ENCODE measurements at places on chromosomes 12 and 14.

DNA sequence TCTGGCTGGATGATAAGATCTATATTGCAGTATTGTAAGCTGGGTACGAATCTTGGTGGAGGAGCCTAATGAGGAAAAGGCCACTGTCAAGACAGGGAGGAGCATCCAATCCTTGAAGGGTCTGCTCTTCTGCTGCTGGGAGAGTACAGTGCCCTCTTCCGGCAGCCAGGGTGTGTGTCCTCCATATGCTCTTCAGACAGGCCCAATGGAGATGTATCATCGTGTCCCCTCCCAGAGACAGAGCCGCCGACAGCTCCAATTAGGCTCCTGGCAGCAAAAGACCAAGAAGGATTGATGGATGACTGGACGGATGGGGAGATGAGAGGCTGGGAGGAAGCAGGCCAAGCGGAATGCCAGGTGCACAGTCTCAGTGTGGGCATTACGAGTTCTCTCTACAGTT, 51.6 kb upstream of the PIWIL1 start:
- no peak for DNase-seq

DNA sequence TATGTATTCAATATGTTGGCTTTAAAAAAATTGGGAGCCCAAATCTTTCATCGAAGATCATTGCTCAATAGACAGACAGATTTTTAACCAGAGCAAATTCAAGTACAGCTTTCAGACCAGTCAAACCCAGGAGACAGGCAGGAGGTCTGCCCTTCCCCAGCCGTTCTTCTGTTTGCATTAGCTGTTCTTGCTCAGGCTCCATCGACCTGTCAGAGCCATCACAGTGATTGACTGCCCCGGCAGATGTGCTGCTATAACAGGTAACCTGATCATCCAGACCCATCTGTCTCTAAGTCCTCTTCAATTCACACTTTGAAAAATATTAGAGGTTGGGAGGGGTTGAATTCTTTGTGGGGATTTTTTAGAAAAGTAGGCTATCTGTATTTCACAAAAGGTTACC, 453.5 kb downstream of the FOXG1 start:
- DNase-seq = no peak

GRCh38 chr12:100468126-100468525, 5.5 kb upstream of the NR1H4 start:
- DNase-seq = no peak

DNA sequence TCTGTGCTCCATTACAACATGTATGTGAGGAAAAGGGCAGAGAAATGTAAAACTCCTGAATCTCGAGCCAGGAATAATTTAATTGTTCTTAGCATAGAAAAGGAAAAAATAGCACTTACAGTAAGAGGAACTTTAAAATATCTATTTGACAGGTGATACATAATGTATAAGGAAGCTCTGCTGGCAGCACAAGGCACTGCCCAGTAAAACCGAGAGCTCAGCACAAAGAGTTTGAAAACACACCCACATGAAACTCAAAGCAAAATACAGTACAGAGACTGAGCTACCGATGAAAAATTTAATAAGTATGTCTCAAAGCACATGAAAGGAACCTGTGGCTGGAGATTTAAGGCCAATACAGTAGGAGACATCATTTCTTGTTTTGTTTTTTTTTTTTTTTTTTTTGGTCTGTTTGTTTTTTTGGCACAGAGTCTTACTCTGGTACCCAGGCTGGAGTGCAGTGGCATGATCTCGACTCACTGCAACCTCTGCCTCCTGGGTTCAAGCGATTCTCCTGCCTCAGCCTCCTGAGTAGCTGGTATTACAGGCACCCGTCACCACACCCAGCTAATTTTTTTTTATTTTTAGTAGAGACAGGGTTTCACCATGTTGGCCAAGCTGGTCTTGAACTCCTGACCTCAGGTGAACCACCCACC, 19.2 kb downstream of the CLIP1 start:
- DNase-seq = no peak

DNA sequence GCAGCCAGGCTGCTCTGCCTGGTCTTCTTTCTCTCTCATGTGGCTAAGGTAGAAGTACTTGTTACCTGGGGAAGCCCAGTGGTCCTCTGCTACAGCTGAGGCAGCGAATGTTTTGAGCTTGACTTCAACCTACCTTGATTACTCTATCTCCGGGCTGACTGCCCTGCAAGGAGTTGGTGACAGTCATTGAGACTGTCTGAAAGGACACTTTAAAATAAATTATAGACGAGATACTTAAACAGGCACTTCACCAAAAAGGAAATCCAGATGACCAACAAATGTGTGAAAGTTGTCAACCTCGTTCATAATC, 474 bp upstream of the CIT start:
- no peak for DNase-seq

DNA sequence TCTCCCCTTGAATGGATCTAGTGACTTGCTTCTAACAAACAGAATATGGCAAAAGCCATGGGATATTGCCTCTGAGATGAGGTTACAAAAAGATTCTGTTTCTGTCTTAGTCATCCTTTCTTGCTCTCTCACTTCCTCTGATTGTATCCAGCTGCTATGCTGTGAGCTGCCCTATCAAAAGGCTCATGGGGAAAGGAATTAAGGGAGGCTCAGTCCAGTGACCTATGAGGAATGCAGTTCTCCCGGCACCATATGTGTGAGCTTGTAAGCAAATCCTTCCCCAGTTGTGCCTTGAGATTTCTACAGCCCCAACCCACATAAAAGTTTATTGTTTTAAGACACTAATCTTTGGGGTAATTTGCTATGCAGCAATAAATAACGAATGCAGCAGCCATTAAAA, 183.1 kb downstream of the KLHL28 start:
- DNase-seq = peak; percentile 11

- no peak for DNase-seq
Observed at GRCh38 chr12:70779250-70779649, 141.3 kb downstream of the PTPRR start.

GRCh38 chr14:61884711-61885110, 122.5 kb downstream of the SNAPC1 start:
- no peak for DNase-seq

DNA sequence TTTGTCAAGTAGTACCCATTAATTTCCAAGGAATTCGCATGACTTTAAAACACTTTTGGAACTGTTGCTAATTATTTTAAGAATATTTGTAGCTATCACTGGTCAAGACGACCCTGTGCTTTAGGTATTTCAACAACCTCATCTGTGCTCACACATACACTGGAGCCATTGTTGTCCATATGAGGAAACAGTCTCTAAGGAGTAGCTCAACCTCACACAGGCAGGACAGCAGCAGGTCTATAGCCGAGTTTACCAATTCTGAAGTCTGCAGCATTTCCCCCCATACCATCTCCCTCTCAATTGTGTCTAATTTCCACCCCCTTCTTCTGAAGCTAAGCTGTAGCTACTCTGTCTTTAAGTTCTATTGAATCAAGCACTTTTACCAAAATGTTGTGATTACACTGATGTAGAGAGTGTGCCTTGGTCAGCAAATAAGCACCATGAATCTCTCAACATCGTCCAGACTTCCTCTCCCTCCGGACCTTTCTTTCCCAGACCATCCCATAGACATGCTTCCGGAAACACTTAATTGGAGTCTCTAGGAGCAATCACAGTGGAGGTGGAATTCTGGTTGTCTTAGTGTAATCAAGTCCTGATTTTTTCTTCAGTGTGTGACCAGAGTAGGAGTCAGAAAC, 48.5 kb upstream of the NUAK1 start:
- no peak for DNase-seq

GRCh38 chr14:52328276-52328675, 14.2 kb downstream of the PTGER2 start:
- DNase-seq = peak; percentile 35

- peak; percentile 87 for DNase-seq
Observed at GRCh38 chr12:95102916-95103671, 29.7 kb upstream of the NR2C1 start.

DNA sequence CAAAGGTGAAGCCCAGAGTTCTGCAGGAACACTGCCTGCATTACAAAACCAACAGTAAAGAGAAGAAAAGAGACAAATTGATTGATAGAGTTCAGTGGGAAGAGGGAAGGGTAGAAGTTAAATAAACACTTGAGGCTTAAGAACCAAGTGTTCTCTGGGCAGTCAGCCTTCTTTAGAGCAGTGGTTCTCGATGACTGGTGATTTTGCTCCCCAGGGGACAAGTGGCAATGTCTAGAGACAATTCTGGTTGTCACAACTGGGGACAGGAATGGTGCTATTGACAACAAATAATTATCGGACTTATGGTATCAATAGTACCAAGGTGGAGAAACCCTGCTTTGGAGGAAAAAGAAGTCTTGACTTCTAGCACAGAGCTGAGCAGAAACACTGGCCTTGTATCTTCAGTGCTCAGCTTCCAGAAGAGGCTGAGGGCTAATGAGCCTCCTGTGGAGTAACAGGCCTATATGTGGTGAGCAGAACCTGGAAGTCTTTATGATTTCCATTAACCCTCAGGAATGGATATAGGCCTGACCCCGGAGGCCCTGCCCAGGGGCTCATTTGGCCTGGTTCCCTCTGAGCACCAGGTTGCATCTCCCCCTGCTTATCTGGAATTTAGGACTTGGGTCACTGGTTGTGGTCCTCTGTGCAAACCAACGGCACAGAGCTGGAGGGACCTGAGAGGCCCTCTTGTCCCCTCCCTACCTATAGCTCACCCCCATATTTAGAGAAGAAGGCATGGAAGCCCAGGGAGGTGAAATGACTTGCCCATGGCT, 204.6 kb upstream of the PWP1 start:
- no peak for DNase-seq

GRCh38 chr14:39447175-39447661, 15.0 kb upstream of the FBXO33 start:
- DNase-seq = no peak

DNA sequence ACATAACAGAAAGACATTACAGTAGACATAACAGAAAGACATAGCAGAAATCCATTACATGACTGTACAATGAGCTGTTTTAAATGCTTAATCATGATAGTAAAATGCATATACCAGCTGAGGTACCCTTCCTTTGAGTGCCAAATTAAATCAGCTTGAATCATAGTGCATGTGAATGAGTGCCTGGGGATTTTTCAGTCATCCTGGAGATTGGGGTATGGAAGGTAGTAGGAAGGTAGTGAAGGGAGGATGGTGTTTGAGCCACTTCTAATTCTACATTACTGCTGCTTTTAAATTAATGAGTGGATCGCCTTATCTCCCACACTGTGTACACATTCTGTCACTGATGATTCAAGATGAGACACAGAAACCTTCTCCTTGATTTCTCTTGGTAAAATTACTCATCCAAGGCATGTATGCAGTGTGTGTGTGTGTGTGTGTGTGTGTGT, 534.2 kb downstream of the LRFN5 start:
- peak; percentile 3 for DNase-seq

GRCh38 chr14:51336734-51337133, 96.7 kb downstream of the TMX1 start:
- no peak for DNase-seq

- DNase-seq = no peak
Observed at GRCh38 chr12:85060916-85061315, 24.8 kb downstream of the LRRIQ1 start.

GRCh38 chr14:66649498-66649897, 141.6 kb downstream of the GPHN start:
- DNase-seq = no peak

- DNase-seq = no peak
Observed at GRCh38 chr14:89407856-89408255, 9.2 kb downstream of the FOXN3 start.

GRCh38 chr12:51949342-51950030, 2.0 kb upstream of the ACVR1B start:
- no peak for DNase-seq

GRCh38 chr12:124568431-124569374, 1.3 kb upstream of the NCOR2 start:
- no peak for DNase-seq

DNA sequence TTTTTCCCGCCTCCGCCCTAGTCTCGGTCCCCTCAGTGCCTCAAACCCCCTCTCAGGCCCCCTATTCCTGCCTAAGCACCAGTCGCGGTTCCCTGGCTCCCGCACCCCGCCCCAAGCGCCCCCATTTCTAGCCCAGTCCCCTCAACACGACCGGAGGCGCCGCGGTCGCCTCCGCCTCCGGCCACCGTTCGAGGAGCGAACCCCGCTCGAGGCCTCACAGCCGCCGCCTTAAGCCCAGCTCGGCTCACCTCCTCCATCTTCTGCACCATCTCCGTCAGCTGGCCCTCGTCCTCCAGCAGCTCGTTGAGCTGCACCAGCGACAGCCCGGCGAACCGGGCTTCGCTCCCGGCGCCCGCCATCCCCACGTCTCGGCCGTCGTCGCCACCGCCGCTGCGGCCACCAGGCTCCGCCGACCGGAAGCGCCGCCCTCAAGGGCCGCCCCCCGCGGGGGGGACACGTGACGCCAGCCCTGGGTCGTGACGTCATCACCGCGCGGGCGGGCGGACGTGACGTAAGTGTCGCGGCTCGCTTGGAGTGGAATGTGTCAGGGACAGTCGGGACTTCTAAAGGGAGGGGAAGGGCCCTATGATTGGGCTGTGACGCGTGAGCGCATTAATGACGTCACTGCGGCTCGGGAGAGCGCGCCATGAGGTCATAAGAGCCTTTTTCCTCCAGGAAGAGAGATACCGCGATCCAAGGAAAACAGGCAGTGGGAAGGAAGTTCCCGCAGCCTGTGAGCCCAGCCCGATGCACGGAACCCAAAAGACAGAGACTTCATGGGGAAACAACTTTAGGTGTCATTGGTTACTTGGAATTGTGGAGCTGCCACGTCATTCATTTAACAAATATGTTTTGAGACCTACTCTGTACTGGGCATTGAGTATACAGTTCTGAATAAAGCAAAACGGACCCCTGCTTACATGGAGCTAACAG, at the start of gene VPS37B:
TSS of gene VPS37B (minus strand) at position 421 of the 933 bp plus-strand sequence. CDS start at position 359, 62 bp downstream.
- DNase-seq = peak; percentile 85

DNA sequence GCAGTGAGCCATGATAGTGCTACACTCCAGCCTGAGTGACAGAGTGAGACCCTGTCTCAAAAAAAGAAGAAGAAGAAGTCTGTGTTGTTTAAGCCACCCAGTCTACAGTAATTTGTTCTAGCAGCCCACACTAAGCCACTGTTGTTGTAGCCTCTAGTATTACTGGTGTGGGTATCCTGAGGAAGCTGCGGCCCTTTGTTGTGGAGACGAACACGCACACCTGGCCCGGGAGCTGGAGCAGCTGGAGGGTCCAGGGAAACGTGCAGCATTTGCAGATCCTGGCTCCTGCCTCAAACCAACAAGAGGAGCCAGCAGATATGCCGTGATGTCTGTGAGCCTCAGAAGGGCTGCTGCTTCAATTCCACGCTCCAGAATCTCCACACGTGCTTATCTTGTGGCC, 65.3 kb downstream of the MAP1LC3B2 start:
- DNase-seq = no peak

GRCh38 chr14:92516966-92517506, 3.5 kb downstream of the RIN3 start:
- no peak for DNase-seq
